ENCODE measurements at places on chromosomes 16 and 17. TPM values are rescaled to one million over a fixed set of nuclear protein-coding genes. Genes with fewer than 3 reads are reported as not detected.

The CEP95 gene
- 42.3 TPM for total RNA-seq

- DNase-seq, result no peak
Observed at GRCh38 chr16:84658690-84659089, 10.4 kb downstream of the KLHL36 start.

GRCh38 chr16:10885246-10885645 lies 8.2 kb downstream of the CIITA start:
- no peak for DNase-seq

The CDT1 gene
- total RNA-seq, result not detected

The KRTAP4-2 gene
- total RNA-seq, result not detected

DNA sequence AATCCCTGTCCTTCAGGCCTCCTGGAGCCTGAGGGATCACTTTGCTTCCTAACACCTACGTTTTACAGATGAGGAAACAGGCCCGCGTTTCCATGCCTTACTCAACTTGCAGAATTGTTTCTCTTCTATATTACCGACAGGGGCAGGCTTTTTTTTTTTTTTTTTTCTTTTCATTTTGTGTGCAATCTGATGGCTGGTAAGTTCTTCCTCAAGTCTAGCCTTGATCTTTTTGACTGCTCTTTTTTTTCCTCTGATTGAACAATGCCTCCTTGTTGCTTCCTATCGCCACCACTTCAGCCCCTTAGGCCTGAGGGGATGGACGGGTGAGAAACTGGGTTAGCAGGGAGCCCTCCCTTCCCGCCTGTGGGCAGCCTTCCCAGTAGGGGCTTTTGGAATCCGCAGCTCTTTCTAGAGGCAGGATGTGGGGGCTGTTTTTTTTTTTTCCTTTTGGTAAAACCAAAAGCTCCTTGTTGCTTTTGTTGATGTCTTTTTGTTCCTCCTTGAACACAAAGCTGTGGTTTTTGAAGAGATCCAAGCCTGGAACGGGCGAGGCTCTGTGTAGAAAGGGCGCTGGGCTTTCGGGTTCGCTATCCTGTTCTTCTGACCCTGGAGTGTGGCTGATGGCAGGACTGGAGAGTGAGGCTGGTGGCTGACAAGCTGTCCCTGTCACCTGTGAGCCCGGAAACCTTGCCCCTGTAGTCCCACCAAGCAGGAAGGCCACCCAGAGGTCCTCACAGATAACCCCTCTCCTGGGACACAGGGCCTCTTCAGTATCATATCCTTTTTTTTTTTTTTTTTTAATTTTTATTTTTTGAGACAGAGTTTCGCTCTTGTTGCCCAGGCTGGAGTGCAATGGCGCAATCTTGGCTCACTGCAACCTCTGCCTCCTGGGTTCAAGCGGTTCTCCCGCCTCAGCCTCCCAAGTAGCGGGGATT lies 14.0 kb downstream of the LASP1 start:
- DNase-seq, result no peak

DNA sequence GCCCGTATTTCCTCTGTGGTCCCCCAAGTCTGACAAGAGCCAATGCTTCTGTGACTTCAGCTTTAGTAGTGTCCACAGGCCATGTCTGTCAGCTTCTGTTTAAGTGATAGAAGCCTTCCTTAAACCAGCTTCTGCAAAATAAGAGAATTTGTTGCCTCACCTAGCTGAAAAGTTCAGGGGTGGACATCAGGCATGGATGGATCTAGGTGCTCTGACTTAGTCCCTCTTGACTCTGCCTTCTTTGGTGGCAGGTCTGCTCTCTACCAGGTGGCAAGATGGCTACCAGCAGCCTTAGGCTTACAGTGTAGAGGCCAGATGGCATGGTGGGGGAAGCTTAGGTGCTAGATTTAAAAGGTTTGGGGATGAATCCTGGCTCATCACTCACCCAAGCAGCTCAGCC lies 33.7 kb downstream of the KATNIP start:
- DNase-seq, result no peak

Data from transverse colon (tissue), 4 donors.